ENCODE measurements at places on chromosomes 1 and 21. TPM values are rescaled to one million over a fixed set of nuclear protein-coding genes. Genes with fewer than 3 reads are reported as not detected.

The EPHA8 gene
- total RNA-seq, result 3.6 TPM

DNA sequence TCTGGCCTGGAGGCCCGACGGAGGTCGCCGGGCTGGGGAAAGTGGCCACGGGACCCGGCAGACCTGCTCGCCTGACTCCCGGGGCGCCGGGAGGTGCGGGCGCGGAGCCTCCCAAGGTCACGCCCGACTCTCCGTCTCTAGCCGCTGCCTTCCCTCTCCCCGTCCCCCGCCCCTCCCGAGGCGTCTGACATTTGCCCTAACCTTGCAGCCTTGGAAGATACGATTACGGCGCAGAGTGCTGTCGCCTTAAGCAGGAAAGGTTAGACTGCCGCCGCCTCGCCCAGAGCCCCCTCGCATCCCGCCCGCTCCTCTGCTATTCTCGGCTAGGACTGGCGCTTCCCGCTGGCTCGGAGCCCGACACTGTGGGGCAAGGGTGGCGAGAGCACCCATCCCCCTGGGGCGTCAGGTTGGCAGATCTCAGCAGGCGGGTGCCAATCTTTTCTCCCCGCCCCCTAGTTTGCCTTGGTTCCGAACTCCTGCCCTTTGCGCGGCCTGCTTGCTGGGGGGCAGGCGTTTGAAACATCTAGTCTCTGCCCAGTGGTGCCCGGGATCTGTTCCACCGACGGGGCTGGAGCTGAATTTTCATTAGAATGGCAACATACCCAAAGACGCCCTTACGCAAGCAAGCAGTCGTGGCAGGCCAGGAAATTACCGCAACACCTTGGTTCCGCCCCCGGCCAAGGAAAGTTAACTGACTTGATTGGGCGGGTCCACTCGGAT lies 835 bp downstream of the PGM1 start:
- H3K4me3 ChIP-seq, result peak overlapping the region; percentile 92
- no peaks in the 10 kb centered on the region for H3K27me3 ChIP-seq
- no peaks in the 10 kb centered on the region for H3K36me3 ChIP-seq

DNA sequence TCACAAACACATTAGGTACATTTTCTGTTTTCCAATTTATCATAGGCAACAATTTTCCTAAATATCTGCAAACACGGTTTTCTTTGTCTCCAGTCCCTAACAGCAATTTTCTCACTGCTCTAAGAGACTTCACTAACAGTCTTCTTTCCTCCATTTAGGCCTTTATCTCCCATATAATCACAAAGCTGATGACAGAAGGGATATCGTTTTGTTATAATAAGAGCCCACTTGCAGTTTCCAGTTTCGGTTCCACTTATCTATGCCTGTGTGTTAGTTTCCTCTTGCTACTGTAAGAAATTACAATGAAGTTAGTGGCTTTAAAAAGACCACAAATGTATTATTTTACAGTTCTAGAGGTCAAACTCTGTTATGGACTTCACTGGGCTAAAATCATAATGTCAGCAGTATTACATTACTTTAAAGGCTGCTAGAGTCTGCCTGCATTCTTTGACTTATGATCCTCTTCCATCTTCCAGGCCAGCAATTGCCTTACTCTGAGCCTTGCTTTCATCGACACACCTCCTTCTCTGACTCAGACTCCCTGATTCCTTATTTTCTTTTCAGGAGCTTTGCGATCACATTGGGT lies 549.3 kb downstream of the NCAM2 start:
- no peaks in the 10 kb centered on the region for H3K27me3 ChIP-seq
- no peaks in the 10 kb centered on the region for H3K36me3 ChIP-seq
- DNase-seq, result no peak
- no peak overlapping the region for H3K27ac ChIP-seq
- H3K4me1 ChIP-seq, result no peaks in the 10 kb centered on the region

DNA sequence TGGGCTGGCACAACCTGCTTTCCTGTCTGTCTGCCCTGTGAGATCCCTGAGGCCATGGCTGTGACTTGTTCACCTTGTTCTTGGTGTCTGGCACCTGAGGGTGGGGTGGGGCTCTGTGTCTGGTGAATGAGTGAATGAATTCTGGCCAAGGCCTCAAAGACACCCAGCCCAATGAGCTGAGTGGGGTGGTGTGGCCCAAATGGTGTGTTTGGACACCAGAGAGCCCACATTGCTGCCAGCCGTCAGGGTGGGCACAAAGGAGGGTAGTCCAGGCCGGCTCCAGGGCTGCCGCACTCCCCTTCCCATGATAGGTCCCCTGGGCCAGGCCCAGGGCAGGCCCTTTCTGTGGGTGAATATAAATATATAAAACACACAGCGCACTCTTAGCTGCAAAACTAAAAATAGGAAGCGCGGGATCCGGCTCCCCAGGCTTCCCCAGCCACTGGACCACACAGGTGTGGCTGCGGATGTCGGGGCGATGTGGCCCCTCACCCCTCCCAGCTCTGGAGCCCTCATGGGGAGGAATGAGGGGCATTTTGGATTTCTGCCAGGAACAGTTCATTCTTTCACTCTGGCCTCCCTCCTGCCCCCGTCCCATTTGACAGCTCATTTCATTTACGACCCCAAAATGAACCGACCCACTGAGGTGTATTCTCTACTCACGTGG lies 33.3 kb downstream of the RUNX3 start:
- H3K4me3 ChIP-seq, result no peak overlapping the region
- DNase-seq, result no peak
- H3K4me1 ChIP-seq, result no peaks in the 10 kb centered on the region
- H3K27me3 ChIP-seq, result no peaks in the 10 kb centered on the region
- H3K36me3 ChIP-seq, result peaks cover 10% of the 10 kb centered on the region

DNA sequence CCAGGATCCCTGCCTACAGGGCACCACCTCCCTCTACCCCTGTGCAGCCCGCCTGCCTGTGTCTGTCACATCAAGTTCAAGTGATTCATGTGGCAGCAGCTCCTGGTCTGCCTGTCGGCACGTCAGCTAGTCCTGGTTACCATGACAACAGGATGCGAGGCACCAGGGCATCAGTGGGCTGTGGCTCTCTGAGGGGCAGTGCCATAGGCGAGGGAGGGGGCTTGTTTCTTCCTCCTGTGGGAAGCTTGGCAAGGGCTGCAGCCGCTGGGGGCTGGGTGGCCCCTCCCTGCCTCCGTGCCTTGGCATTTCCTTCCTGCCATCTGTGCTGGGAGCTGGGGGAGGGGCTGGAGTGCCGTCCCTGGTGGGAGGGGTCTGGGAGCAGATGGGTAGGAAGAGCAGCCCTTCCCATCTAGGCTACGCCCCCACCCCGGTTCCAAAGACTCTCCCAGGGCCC lies 43.1 kb downstream of the FOXO6 start:
- 0 out of 2 replicates have a peak, but pooled peaks cover 4% of the 10 kb centered on the region for H3K4me1 ChIP-seq
- no peaks in the 10 kb centered on the region for H3K27me3 ChIP-seq
- H3K27ac ChIP-seq, result no peak overlapping the region

- no peak for DNase-seq
- no peaks in the 10 kb centered on the region for H3K27me3 ChIP-seq
- H3K27ac ChIP-seq, result no peak overlapping the region
- no peaks in the 10 kb centered on the region for H3K4me1 ChIP-seq
Observed at GRCh38 chr1:154896771-154897286, 26.7 kb upstream of the KCNN3 start.

GRCh38 chr21:33075128-33075527 lies 5.2 kb downstream of the OLIG1 start:
- peaks cover 23% of the 10 kb centered on the region for H3K4me1 ChIP-seq
- H3K27ac ChIP-seq, result no peak overlapping the region
- peak; percentile 62 for DNase-seq
- H3K36me3 ChIP-seq, result no peaks in the 10 kb centered on the region
- peak overlapping the region; percentile 19 for H3K4me3 ChIP-seq

The HTR6 gene
- total RNA-seq, result 0.29 TPM

The C1orf116 gene
- total RNA-seq, result 0.55 TPM

The LENEP gene
- total RNA-seq, result 2.8 TPM

- no peak overlapping the region for H3K4me3 ChIP-seq
- no peak overlapping the region for H3K27ac ChIP-seq
- DNase-seq, result no peak
- H3K27me3 ChIP-seq, result no peaks in the 10 kb centered on the region
- H3K4me1 ChIP-seq, result no peaks in the 10 kb centered on the region
- no peaks in the 10 kb centered on the region for H3K36me3 ChIP-seq
Observed at GRCh38 chr1:17215545-17215890, 10.6 kb downstream of the PADI1 start.

The ASTN1 gene
- 0.94 TPM for total RNA-seq

The WNT2B gene
- total RNA-seq, result 0.66 TPM

DNA sequence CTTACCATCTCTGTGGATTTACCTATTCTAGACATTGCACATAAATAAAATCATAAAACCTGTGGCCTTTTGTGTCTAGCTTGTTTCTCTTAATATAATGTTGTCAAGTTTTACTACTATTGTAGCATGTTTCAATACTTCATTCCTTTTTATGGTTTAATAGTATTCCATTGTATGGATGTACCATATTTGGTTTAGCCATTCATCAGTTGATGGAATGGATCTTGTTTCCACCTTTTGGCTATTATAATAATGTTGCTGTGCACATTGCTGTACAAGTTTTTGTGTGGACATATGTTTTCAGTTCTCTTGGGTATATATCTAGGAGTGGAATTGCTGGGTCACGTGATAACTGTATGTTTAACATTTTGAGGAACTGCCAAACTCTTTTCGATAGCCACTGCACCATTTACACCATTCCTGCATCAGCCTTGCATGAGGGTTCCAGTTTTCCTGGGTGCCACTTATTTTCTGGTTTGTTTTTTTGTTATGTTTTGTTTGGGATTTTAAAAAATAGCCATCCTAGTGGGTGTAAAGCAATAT lies 66.9 kb downstream of the RNF220 start:
- no peak overlapping the region for H3K27ac ChIP-seq
- H3K27me3 ChIP-seq, result no peaks in the 10 kb centered on the region
- H3K36me3 ChIP-seq, result peaks cover 11% of the 10 kb centered on the region
- H3K4me1 ChIP-seq, result peaks cover 6% of the 10 kb centered on the region
- DNase-seq, result no peak

DNA sequence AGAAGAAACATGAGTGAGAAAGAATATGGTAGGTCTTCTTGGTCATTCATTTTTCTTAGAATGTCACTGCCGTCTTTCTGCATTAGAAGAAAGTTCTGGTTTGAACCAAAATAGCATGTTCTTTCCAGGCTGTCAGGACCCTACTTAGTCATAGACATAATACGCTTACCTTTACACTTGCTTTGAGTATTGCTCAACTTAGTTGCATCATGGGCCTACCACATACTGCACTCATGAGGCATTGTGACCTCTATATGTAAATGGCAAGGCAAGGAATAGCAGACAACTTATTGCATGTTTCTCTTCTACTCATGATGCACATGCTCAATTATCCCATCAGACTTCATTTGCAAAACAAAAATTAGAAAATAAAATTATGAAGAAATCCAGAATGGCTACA lies 415.0 kb downstream of the HLX start:
- DNase-seq, result no peak
- H3K4me3 ChIP-seq, result no peak overlapping the region
- no peak overlapping the region for H3K27ac ChIP-seq
- H3K36me3 ChIP-seq, result no peaks in the 10 kb centered on the region
- no peaks in the 10 kb centered on the region for H3K4me1 ChIP-seq

DNA sequence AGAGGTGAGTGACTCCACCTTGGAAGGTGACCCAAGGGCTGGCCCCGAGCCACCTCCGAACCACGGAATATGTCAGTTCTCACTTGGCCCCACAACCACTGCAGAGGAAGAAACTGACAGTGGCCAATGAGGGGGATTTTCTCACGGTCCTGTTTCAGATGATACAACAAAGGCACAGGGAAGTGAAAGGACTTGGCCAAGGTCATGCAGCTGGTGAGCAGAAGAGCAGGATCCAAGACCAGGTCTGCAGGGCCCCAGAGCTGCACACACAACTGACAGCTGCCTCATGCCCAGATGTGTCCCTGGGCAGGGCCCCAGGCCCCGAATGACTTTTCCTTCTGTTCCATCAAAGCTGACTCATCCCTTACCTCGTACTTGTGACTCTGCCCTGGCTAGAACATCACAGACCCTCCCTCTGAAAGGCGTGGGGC lies 25.8 kb upstream of the EVA1B start:
- no peak overlapping the region for H3K27ac ChIP-seq
- no peak for DNase-seq
- H3K36me3 ChIP-seq, result peaks cover 29% of the 10 kb centered on the region
- H3K4me1 ChIP-seq, result 0 out of 2 replicates have a peak, but pooled peaks cover 2% of the 10 kb centered on the region

DNA sequence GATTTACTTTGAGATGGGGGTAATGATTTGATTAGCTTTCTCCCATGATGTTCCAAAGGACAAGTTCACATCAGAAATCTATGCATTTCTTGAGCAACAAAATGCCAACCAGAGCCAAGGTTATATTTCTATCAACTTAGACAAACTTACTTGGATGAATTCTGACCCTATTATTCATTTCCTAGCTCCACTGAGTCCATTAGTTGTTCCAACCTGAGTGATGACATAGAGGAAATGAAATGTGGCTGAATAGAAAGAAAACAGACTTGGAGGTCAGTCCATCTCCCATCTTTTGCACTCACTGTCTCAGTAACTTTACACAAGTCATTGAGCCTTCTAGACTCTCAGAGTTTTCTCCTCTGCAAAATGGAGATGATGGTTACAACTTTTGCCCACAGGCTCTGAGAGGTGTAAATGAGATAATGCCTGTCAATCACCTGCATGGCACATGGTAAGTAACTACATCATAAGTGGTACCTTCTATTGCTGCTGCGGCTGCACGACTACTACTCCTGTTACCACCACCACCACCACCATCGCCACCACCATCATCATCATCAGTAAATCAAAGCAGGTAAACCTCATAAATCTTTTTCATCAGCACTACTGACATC lies 98.2 kb downstream of the PTPN14 start:
- H3K27ac ChIP-seq, result peak overlapping the region; percentile 3
- peaks cover 24% of the 10 kb centered on the region for H3K4me1 ChIP-seq
- peaks cover 5% of the 10 kb centered on the region for H3K36me3 ChIP-seq
- DNase-seq, result no peak
- H3K27me3 ChIP-seq, result no peaks in the 10 kb centered on the region

The RAP1GAP gene
- 6.4 TPM for total RNA-seq

- peak overlapping the region; percentile 59 for H3K4me3 ChIP-seq
- peak overlapping the region; percentile 6 for H3K27ac ChIP-seq
- peak; percentile 67 for DNase-seq
- peaks cover 15% of the 10 kb centered on the region for H3K4me1 ChIP-seq
- H3K36me3 ChIP-seq, result no peaks in the 10 kb centered on the region
Observed at GRCh38 chr1:116853680-116854402, 55.9 kb upstream of the PTGFRN start.

The ITLN2 gene
- total RNA-seq, result 2.4 TPM

DNA sequence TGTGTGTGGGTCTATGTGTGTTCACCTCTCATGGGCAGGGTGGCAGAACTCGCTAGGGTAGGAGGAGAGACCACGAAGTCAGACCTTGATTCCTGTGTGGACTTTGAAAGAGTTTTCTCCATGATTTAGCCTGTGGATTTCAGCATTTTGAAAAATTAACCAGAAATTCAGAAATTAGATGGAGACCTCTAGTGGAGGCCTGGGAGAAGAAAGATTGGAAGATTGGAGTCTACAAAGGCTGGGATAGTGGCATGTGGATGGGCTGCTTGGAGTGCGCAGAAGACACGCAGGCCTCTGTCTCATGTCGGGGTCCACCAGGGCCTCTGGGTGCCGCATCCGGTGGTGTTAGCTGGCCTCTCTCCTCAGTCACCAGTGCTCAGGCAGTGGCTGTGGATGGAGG lies 18.9 kb upstream of the IGSF5 start:
- peaks cover 26% of the 10 kb centered on the region for H3K36me3 ChIP-seq
- no peak overlapping the region for H3K27ac ChIP-seq
- no peak overlapping the region for H3K4me3 ChIP-seq
- H3K4me1 ChIP-seq, result no peaks in the 10 kb centered on the region
